ENCODE measurements at places on chromosomes 12 and 14.

DNA sequence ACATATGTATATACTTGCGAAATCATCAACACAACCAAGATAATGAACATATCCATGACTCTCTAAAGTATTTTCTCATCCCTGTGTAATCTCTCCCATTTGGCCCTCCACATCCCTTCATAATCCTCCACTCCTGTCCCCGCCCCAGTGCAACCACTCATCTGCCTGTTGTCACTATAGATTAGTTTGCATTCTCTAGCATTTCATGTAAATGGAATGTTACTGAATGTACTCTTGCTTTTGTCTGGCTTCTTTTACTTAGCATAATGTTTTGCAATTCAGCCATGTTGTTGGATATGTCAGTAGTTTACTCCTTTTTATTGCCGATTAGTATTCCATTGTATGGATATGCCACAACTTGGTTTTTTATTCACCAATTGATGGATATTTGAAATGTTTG lies 99.1 kb downstream of the BICD1 start:
- DNase-seq, result no peak

GRCh38 chr12:80567401-80567800 lies 123.4 kb downstream of the PTPRQ start:
- DNase-seq, result no peak

GRCh38 chr12:47870175-47870781 lies 34.5 kb downstream of the VDR start:
- no peak for DNase-seq

DNA sequence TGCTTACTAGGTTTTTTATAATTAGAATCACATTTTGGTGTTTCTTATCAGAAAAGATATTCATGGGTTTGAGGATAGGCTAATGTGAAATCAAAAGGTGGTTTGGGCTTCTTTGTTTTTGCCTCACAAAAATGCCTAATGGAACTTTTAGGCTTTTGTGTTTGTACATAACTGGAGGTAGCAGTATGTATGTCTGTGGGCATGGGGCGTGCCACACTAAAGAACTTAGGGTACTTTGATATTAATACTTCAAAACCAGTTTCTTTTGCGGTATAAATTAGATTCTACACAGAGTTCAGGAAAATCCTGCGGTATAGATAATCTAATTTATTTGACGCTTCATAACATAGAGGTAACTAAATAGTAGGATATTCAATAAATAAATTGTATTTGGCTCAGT lies 1.9 kb downstream of the ETV6 start:
- no peak for DNase-seq

DNA sequence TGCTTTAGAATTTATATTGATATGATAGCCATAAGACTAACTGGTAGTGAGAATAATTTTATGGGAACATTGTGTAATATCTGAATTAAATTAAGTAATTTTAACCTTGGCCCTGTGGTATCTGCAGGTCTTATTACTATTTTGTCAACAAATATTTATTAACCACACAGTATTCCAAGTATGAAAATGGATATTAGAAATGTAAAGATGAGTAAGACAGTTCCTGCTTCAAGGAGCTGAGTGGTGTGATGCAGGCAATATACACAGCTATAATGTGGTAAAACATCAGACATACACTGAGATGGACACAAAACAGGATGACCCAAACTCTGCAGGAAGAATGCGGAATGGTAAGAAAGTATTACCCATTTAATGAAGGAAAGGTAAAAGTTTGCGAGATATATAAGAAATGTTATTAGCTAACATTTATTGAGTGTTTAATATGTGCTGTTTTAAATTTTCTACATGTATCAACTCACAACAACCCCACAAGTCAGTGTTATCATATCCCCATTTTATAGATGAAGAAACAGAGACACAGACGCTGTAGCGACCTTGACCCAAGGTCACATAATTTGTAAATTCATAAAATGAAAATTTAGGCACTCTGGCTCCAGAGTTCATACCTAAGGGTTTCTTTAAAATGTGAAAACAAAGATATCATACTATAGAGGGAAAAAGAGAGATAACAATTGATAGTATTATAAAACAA lies 12.7 kb downstream of the ABCD2 start:
- no peak for DNase-seq

DNA sequence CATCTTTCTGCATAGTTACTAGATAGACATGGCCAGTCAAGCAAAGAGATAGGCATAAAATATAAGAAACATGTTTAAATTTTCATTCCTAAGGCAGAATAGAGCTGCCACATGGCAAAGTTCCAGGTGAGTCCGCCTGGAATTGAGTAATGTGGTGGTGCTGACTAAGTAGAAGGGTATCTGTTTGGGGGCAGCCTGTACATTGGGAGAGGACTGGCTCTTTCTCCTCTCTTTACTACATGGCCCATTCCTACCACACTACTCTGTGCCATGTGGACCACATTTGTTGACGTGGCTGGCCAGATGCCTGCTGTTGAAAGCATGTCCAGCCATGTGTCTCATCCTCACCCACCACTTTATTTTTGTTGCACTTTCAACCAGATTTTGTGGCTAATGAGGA lies 354.0 kb downstream of the ETNK1 start:
- no peak for DNase-seq

- no peak for DNase-seq
Measured at GRCh38 chr14:78450669-78451318, 280.6 kb downstream of the NRXN3 start.

DNA sequence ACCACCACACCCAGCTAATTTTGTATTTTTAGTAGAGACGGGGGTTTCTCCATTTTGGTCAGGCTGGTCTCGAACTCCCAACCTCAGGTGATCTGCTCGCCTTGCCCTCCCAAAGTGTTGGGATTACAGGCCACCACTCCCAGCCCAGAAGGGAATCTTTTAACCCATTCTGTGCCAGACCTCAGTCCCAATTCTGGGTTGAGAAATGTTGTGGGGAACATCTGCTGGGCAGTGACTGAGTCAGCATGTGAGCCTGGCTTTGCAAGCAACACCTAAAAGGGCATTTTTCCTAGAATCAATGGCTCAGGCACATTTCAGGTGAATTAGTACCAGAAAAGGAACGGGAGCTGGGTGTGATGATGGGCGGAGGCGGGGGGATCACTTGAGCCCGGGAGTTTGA lies 7.6 kb upstream of the SPATS2 start:
- DNase-seq, result no peak

DNA sequence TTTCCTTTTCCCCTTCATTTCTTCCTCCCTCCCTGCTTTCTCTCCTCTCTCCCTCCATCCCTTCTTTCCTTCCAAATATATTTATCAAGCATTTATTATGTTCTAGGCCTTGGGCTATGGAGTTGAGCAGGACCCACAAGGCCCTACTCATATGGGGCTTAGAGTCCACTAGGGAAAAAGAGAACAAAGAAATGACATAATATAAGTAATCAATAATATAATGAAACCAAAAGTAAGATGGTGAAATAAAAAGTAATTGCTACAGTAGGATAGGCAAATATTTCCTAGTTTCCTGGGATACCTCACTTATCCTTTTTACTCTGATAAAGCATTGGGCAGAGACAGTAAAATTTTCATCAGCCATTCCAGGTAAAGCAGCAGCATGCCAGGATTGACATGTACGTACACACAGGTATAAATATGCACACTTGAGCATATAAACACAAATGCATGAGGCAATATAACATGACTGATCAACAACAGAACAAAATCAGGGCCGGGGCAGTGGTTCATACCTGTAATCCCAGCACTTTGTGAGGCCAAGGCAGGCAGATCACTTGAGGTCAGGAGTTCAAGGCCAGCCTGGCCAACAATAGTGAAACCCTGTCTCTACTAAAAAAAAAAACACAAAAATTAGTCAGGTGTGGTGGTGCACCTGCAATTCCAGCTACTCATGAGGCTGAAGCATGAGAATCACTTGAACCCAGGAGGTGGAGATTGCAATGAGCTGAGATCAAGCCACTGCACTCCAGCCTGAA lies 35.5 kb upstream of the CSRP2 start:
- DNase-seq, result no peak

DNA sequence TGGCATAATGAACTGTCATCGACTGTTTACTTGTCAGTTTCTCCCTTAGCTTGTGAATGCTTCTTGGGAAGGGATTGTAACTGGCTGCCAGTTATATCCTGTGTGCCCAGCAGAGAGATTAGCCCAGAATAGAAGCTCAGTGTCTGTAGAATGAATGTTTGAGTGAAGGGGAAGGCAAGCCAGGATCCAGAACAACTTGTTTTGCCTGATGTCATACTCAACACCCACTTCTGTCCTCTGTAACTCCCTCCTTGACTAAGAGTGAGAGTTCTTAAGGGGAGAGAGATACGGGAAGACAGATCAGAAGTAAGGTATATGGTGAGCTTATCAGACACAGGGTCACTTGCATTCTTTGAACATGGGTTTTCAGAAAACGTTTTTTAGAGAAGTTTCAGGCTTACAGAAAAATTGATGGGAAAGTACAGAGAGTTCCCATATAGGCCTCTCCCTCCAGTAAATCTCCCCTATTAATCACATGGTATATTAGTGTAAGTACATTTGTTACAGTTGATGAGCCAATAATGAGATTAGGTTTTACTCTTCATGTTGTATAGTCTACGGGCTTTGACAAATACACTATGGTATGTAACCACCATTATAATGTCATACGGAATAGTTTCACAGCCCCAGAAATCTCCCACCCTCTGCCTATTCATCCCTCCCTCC lies 5.6 kb upstream of the SPPL3 start:
- no peak for DNase-seq

DNA sequence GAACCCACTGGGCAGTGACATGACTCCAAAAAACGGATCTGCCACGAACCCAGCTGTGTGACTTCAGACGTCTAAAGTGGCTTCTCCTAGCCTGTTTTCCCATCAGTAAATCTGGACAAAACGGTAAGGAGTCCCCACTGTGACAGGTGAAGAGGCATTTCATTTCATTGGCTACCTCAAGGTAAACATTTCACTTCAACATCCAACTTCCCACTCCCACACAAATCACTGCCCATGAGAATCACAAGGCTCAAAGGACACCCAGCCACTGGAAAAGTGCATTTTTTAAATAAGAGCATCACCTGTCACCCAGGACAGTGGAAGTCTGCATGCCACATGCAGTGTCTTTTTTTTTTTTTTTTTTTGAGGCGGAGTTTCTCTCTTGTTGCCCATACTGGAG lies 27.9 kb downstream of the HSP90AA1 start:
- DNase-seq, result no peak

DNA sequence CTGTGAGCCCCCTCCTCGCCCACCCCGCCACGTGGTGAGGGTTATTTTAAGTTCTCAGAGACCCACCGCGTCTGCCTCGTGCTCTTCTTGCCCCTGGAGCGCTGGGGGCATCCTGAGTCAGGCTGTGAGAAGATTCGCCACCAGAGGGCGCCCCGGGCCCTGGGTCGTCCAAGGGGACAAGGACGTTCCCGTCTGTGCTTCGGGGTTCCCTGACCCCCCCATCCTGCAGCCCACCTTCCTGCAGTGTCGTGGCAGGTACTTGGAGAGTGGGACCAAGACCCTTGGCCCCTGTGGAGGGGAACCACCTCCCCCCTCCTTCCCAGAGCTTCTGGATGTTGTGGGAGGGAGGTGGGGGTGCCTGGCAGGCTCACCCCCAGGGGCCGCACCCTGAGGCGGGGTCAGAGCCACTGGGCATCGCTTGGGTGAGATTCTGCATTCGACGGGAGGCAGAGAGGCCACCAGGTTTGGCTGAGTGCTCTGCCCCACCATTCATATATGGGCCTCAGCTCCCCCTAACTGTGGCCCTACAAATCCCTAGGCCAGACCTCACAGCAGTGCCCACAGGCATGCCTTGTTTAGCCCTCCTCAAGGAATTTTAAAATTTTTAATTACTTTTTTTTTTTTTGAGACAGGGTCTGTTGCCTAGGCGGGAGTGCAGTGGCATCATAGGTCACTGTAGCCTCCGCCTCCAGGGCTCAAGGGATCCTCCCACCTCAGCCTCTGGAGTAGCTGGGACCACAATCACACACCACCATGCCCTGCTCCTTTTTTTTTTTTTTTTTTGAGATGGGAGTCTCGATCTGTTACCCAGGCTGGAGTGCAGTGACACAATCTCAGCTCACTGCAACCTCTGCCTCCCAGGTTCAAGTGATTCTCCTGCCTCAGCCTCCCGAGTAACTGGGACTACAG lies 17.0 kb downstream of the RHOF start:
- DNase-seq, result no peak

DNA sequence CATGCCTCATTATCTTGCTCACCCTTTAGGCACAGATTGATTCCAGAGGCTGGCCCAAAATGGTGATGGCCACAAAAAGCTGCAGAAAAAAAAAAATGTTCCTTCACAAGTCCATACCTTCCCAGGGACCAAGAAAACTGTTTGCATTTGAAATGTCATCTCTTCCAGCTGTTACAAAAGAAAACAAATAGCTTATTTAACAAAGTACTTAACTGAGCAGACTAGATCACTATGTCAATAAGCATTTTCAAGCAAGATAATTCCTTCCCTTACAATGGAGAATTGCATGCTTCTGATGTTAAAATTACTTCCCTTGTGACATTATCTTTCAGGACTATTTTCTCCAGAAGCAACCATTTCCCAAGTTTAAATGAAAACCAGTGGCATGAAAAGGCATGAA lies 377.9 kb upstream of the KITLG start:
- no peak for DNase-seq

GRCh38 chr14:54453252-54453651 lies 12.1 kb upstream of the CNIH1 start:
- DNase-seq, result no peak

DNA sequence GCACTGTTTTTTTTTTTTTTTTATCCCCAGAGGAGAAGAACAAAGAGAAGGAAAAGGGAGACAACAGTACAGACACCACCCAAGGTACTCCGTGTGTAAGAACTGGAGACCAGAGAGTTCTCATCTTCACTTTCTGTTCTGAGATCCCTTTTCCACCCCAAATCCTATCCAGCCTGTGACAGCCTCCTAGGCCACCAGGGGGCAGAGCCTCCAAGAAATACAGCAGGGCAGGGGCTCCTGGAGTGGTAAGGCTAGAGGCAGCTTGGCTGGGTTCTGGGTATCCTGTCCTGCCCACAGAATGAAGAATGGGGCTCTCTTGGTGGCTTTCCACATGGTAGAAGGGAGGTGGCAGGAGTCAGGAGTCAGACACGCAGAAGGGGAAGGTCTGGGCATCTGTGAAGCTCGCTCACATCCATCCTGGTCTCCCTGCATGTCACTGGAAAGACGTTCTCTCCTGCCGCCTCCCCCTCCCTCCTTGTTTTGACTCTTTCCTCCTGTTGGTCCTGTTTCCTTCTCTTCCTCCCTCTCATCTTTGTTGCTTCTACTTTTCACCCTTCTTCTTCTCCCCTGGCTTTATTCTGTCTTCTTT lies 12.0 kb downstream of the CLSTN3 start:
- DNase-seq, result no peak

GRCh38 chr12:31519511-31519910 lies 71.4 kb downstream of the DENND5B start:
- no peak for DNase-seq

DNA sequence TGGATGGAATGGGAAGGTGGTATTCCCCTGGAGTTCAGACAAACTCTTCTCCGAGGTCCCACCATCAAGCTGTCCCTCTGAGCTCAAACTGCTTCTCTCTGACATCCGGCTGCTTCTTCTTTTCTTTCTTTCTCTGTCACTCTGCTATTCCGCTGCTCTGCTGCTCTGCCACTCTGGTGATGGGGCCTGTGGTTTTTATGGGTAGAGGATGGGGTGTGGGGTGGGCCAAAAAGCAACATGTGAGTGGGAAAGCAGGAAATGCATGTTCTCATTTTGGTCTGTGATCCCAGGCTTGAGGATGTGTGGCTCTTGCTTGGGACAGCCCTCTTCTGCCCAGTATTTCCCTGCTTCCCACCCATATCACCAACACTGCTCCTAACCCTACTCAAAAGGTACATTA lies 30.6 kb downstream of the CLECL1 start:
- no peak for DNase-seq

- no peak for DNase-seq
Measured at GRCh38 chr12:104064842-104065427, 604 bp downstream of the HCFC2 start.

All from esophagus squamous epithelium (tissue), 5 donors.